ENCODE measurements at places on chromosomes 12 and 14.
A peak's percentile ranks its signal among the peaks of the same experiment; 100 is the strongest.

DNA sequence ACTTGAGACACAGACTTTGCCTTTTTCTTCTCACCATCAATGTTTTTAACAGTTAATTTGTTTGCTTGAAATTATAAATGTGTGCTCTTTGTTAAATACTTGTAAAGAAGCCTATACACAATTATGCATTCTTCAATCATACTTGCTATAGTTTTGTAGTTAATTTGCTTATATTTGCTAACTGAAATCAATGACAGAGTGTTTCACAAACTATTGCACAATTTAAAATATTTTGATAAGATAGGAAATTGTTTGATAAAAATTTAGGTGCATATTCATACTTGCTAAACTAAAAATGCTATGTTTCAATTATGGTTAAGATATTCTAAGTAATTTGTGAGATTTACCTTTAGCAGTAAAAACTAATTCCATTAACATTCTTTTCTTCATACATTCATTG, 13.7 kb upstream of the OR4K5 start:
- DNase-seq, result no peak

DNA sequence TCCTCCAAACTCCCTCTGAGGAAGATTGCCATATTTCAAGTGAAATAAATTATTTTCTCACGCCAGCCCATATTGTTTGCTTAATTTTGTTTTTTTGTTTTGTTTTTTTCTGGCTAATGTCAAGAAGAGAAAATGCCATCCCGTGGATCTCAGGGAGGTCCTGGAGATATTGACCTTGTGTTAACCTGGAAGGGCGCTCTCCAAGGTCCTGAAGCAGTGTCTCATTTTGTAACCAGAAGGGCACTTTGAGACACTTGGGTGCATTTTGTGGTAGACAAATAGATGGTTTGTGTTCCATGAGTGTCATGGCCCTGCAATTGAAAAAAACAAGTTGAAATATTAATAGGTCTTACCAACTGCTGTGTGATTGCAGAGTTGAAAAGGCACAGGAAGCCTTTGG, 268.9 kb downstream of the SUDS3 start:
- peak; percentile 25 for DNase-seq

DNA sequence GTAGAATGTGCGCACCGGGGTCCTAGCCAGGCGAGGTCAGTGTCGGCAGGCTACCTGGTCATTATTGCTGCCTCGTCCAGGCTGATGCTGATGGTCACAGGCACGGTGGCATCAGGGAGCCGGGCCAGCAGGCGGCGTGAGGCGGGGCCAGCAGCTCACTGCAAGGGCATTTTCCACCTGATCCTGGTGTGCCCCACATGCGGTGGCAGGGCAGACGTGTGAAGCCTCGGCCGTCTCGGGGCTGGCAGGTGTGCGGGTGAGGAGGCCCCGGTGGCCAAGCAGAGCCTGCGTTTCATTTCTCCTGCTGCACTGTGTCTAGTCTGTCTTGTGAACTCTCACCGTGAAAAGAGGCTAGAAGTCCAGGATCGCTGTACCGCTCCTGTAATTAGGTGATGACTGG, 12.0 kb upstream of the AMN start:
- no peak for DNase-seq

DNA sequence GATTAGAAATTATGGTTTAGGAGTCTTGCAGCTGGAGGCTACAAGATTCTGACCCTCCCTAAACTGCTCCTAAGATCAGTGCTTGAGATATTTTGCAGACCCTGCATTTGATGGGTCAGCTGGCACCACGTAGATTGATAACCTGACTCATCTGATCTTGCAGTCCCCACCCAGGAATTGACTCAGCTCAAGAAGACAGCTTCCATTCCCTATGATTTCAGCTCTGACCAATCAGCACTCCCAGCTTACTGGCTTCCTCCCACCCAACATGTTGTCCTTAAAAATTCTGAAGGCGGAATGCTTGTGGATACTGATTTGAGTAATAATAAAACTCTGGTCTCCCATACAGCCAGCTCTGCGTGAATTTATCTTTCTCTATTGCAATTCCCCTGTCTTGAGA, 23.2 kb upstream of the MTHFD1 start:
- DNase-seq, result no peak

DNA sequence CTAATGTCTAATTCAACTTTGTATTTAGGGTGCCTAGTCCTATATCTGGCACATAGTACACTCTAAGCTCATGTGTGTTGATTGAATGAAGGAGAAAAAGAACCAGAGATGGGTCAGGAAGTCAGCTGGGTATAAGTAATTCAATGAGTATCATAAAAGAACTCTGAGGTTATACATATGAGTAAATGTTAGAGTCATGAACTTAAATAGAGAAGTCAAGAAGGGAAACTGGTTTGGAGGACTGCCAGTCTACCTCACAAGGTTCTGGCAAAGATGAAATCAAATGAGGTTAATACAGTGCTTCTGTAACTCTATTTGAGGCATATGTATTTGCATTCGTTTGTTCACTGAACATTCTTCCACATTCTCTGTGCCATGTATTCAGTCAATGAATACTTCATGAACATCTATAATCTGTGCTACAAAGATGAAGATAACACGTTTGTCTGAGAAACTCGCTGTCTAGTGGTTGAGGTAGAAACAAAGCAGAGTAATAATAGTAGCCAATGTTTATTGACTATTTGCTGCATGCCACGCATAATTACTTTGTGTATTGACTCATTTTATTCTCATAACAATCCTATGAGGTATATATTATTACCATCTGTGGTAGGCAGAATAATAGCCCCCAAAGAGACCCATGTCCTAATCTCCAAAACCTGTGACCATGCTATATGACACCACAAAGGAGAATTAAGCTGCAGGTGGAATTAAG, 88.9 kb downstream of the PTGER2 start:
- peak; percentile 77 for DNase-seq

DNA sequence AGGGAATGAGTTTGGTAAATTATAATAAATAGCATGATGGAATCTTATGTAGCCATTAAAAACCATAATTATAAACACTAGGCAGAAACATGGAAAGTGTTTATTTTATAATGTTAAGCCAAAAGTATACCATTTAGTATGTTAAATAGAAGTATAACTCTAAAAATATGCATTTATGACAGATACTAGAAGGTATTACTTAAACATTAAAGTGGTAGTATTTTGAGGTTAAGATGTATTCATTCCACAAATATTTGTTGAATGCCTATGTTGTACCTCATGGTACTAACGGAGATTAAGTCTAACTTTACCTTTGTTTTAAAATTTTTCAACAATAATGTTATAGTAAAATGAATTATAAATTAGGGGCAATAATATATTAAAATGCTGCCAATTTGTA, 24.1 kb downstream of the TTC8 start:
- DNase-seq, result no peak

- no peak for DNase-seq
Measured at GRCh38 chr14:99360774-99361595, 89.0 kb upstream of the BCL11B start.

DNA sequence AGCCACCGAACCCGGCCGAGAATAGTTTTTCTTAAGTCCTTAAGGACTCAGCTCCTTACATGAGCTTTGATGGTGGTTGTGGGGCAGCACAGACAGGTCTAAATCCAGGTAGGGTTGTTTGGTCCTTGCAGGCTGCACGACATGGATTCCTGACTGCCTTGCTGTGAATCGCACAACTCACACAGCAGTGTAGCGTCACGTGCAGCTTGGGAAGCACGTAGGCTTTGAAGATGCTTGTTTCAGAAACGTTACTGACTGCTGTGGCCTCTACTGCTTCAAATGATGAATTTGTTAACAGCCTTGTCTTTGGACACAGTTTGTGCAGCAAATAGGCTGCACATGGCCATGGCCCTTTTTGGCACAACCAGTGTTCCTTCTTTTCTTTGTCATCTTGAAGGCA, 29.9 kb downstream of the ZBTB42 start:
- DNase-seq, result no peak

- peak; percentile 72 for DNase-seq
Measured at GRCh38 chr14:75561013-75561432, 17.4 kb upstream of the FLVCR2 start.

- DNase-seq, result no peak
Measured at GRCh38 chr14:61260939-61261776, 20.0 kb downstream of the TMEM30B start.

DNA sequence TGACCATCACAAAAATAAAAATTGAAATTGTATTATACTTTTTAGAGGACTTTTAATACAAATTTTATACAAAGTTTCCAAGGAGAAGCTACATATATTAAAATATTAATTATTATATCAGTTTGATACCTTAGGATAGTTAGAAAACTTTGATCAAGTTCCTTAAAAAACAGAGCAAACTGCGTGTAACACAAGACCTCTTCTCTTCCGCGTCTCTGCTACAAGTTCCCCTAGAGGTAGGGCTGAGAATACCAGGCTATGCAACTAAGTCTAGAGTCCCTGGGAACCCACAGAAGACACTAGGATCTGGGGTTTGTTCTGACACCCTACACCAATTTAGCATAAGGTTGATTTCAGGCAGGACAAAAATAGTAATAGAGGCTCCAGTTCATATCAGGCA, 319.0 kb downstream of the FOXG1 start:
- DNase-seq, result no peak
